Activated T-helper 17 cell treated with anti-CD3 and anti-CD28 coated beads, Interleukin-2, amount 50 U/mL, for 72 hours (primary cell): ENCODE measurements at places on chromosomes 1 and 21.

- H3K36me3 ChIP-seq = no peaks in the 10 kb centered on the region
- no peak overlapping the region for H3K27ac ChIP-seq
Measured at GRCh38 chr1:109837852-109838570, 72.6 kb upstream of the CSF1 start.

GRCh38 chr21:40436261-40436660, 410.7 kb downstream of the DSCAM start:
- H3K4me1 ChIP-seq = no peaks in the 10 kb centered on the region
- H3K27ac ChIP-seq = no peak overlapping the region
- no peaks in the 10 kb centered on the region for H3K36me3 ChIP-seq
- H3K4me3 ChIP-seq = no peak overlapping the region
- no peaks in the 10 kb centered on the region for H3K27me3 ChIP-seq
- ATAC-seq = no peak

- no peaks in the 10 kb centered on the region for H3K4me1 ChIP-seq
- no peak for ATAC-seq
- H3K36me3 ChIP-seq = no peaks in the 10 kb centered on the region
- no peak overlapping the region for H3K27ac ChIP-seq
- H3K4me3 ChIP-seq = no peak overlapping the region
Measured at GRCh38 chr1:148294116-148294807, 142.2 kb upstream of the NBPF11 start.

DNA sequence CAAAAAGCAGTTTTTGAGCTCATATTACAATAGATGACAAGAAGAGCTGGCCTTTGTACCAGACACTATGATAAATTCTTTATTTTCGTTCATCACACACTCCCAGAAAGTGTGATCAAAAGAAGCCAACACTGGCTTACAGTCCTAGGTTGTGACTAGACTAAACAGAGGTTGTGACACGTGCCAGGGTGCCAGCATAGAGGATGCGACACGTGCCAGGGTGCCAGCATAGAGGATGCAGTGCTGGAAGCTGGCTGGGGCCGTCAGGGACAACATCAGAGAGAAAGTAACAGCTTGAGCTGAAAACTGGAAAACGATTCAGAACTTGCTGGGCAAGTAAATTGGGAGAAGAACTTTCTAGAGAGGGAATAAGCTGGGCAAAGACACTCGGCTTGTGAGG, 2.2 kb downstream of the MTARC1 start:
- peaks cover 26% of the 10 kb centered on the region for H3K27me3 ChIP-seq
- no peak for ATAC-seq
- no peaks in the 10 kb centered on the region for H3K36me3 ChIP-seq
- no peak overlapping the region for H3K4me3 ChIP-seq
- no peaks in the 10 kb centered on the region for H3K4me1 ChIP-seq

- H3K36me3 ChIP-seq = no peaks in the 10 kb centered on the region
- no peak overlapping the region for H3K4me3 ChIP-seq
- H3K27me3 ChIP-seq = peaks cover 12% of the 10 kb centered on the region
Measured at GRCh38 chr1:63835128-63835527, 61.3 kb downstream of the ROR1 start.

GRCh38 chr1:78619446-78619802, 824 bp upstream of the IFI44L start:
- H3K4me1 ChIP-seq = peaks cover 46% of the 10 kb centered on the region
- peak overlapping the region; percentile 55 for H3K27ac ChIP-seq
- no peaks in the 10 kb centered on the region for H3K27me3 ChIP-seq
- ATAC-seq = peak; percentile 16
- peak overlapping the region; percentile 78 for H3K4me3 ChIP-seq
- peaks cover 6% of the 10 kb centered on the region for H3K36me3 ChIP-seq

GRCh38 chr1:1748686-1749321, 24.6 kb upstream of the CDK11A start:
- peaks cover 7% of the 10 kb centered on the region for H3K36me3 ChIP-seq
- H3K27me3 ChIP-seq = no peaks in the 10 kb centered on the region
- ATAC-seq = no peak
- peak overlapping the region; percentile 3 for H3K27ac ChIP-seq

DNA sequence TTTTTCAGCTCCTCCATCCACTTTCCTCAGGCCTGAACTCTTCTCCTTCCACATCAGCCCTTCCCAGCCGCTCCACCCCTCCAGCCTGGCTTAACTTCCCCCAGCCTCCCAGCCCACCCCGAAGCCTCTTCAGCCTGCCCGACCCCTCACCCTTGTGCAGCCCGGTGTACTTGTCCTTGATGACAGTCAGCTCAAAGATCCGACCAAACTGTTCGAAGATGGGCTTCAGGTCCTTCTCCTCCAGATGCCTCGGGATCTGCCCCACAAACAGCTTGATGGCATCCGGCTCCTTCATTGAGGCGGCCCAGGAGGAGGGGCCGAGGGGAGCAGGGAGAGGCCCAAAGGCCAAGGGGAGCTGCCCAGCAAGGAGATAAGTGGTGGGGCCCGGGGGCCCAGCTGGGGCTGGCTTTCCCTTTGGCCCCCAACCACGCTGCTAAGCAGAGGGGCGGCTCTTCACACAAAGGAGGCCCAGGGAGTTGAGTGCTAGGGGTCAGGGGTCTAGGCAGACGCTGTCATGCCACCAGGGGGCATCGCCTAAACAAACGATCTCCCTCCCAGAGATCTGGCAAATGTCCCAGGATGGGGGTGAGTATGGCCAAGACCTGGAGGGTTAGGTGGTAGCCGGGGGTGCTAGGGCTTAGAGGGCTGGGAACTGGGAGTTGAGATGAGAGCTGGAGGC, 738 bp downstream of the CELF3 start:
- no peak overlapping the region for H3K4me3 ChIP-seq
- ATAC-seq = peak; percentile 24
- H3K27ac ChIP-seq = no peak overlapping the region

GRCh38 chr1:214511639-214511998, 39.8 kb downstream of the PTPN14 start:
- ATAC-seq = no peak
- H3K4me1 ChIP-seq = no peaks in the 10 kb centered on the region
- H3K27me3 ChIP-seq = peaks cover 12% of the 10 kb centered on the region
- no peaks in the 10 kb centered on the region for H3K36me3 ChIP-seq
- no peak overlapping the region for H3K4me3 ChIP-seq
- no peak overlapping the region for H3K27ac ChIP-seq

GRCh38 chr1:1614204-1614953, 921 bp upstream of the MIB2 start:
- peaks cover 12% of the 10 kb centered on the region for H3K4me1 ChIP-seq
- no peaks in the 10 kb centered on the region for H3K27me3 ChIP-seq
- H3K4me3 ChIP-seq = peak overlapping the region; percentile 99

DNA sequence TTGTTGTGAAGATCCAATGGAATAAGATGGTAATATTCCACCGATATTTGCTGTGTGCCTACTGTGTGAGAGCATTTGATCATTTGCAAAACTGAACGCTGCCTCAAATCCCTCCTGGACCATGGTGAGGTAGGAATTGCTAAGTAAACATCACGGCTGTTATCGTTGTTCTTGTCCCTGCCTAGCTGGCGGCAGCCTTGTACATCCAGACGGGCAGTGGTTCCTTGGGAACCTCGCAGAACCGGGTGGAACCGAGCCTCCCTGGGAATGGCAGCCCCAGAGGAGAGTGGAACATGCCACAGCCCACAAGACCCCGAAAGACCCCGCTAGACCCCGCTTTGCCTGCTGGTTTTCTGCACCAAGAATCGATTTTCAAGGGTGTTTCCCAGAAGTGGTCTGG, 60.9 kb downstream of the TAS1R2 start:
- H3K4me1 ChIP-seq = no peaks in the 10 kb centered on the region
- no peaks in the 10 kb centered on the region for H3K36me3 ChIP-seq
- H3K27me3 ChIP-seq = peaks cover 12% of the 10 kb centered on the region

GRCh38 chr1:158071138-158071537, 77.7 kb downstream of the KIRREL1 start:
- H3K4me3 ChIP-seq = no peak overlapping the region
- no peak for ATAC-seq
- H3K36me3 ChIP-seq = no peaks in the 10 kb centered on the region
